ENCODE measurements at places on chromosomes 6 and 20.

DNA sequence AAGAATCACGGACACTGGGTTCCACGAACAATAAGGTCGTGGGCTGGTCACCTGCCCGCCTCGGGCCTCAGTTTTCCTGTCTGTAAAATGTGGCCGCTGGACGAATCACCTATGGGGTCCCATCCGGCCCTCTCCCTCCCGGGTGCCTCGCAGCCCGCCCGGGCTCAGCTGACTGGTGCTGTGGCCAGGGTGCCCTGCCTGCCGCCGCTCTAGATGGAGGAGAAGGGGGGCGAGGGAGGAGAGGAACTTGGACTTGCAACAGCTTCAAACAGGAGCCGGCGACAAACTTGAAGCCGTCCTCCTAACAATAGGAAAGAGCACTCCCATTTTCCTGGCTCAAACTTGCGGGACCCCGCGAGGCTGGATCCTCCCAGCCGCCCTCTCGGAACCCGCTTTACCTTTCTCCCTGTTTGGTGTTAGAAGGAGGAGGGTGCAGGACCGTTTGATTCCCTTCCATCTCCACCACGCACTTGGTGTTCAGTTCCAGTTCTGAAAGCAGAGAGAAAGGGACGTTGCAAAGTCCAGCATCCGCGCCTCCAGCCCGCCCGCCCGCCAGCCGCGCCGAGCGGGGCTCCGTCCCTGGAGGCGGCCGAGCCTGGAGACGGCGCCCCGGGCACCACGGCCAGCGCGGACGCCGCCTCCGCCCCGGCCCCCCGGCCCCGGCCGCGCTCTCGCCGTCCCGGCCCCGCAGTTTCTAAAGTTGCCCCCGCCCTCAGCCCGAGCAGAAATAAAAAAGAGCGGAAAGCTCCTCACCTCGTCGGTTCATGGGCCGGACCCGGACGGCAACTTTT, 584 bp downstream of the KIF13A start:
- no peak for DNase-seq

DNA sequence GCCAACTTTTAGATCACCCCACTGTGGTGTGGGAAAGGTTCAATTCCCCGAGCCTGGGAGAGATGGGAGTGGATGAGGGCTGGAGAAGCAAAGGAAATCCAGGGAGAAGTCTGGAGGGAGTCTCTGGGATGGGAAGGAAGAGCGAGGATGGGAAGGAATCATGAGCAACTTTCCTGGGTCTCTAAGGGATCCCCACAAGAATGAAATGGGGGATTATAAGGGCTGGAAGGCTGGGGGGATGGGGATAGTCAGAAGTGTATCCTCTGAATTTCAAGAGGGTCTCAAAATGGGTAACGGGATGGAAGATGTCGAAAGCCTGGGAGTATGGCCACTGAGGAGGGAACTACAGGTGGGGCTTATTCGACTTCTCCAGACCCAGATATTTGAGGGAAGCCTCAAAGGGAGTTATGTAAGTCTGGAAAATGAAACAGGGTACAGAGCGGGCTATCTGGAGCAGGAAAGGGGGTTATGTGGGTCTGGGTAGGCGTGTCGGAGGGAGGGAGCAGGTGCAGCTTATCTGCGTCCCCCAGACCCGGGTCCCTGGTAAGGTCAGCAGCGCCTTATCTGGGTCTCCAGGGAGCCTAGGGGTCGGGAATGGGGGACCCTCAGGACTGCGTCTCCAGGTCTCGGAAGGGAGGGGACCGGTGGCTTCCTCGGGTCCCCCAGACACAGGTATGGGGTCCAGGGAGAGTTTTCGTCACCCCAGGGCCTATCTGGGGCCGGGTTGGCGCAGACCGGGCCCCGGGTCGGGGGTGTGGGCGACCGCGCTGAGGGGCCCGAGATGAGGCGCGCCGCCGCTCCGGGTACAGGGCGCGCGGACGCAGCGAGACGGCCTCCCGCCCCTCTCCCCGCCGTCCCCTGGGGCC, 550 bp downstream of the PLAGL2 start:
- no peak for DNase-seq

- no peak for DNase-seq
Measured at GRCh38 chr6:21845439-21846140, 252.0 kb downstream of the SOX4 start.

DNA sequence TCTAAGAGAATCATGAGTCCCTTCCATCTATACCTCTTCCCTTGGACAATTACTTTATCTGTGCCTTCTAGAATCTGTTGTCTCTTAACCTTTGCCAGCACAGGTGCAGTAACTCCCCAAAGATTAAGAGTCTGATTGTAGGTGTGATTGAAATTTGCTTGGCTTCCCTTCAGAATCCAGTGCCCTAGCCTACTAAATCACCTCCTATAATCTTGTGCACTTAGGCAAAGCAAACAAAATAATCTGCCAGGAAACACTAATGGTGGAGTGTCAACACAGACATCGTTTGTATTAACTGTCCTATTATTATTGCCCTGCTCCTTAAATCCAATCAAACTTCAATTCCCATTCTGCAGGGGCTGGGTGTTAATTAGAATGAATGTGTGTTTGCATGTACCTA, 28.0 kb downstream of the ID4 start:
- DNase-seq, result no peak

DNA sequence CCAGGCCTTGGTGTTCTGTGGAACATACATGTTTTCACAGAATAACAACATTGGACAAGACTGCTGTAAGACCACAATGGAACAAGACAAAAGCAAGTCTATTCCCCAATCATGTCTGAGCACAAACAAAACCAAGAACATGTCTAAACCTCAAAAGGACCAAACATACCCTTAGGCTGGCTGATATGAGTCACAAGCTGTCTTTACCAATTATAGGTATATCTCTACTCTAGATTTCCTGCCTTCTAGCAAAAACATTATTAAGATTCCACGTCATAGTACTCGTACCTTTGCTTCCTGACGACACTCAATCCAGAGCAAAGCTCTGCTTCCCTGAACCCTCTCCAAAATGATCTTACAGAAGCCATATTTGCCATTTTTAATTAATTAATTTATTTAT, 15.4 kb upstream of the L3MBTL1 start:
- no peak for DNase-seq

GRCh38 chr6:156595476-156595875, 181.7 kb upstream of the ARID1B start:
- no peak for DNase-seq

DNA sequence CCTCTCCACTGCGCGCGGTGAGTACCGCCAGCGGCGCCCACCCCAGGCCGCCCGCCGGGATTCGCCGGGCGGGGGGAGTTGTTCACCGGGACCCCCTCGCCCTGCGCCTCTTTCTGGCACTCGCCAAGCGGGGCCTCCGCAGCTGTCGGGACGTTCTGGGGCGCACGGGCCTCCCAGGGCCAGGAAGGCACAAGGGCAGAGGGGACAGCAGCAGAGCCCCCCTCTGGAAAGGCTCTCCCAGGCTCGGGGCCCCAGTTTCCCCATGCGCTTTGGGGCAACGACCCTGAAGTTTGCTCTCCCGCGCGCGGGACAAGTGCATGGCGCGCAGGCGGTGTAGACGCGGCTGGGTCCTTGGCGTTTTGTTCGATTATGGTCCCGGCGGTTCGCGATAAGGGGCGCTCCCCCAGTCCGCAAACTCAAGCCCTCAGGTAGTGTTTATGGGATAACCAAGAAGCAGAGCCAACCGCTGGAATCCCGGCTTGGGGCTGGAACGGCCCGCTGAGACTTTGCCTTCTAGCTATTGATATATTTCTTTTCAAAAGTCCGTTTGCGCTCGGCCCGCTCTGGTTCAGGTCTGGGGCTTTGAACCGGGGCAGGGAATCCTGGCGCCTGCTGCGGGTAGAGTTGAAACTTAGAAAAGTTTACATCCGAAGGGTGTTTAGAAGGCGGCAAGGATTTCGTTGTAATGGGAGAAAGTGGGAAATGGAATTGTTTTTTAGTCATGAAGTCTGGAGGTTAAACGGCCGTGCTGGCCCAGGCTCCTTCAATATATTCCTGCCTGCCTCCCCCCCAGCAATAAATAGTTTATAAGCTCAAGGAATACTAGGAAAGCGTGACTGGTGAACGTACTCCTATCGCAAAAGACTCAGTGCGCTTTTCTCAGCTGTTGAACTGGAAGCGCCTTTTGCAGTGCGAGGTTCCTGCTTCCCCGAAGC, 595 bp downstream of the EYA2 start:
- no peak for DNase-seq

DNA sequence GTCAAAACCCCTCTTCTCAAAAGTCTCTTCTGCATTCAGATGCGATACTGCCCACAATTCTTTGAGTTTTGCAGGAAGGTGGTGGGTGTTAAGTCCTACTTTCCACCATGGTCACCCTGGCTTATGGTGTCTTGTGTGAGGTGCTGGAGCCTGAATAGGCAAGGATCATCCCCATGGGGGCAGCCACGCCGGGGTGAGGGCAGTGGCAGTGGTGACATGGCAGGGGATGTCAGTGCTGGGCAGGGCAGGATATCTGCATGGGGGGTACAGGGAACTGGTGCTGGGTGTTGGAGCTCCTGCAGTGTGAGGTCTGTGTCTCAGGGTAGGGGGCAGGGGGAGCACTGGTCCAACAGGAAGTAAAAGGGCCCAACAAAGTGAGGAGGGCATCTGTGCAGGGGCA, 2.3 kb downstream of the MAS1 start:
- no peak for DNase-seq

- DNase-seq, result no peak
Measured at GRCh38 chr20:38275815-38276550, 15.4 kb upstream of the KIAA1755 start.

- DNase-seq, result no peak
Measured at GRCh38 chr6:80725156-80725930, 618.9 kb downstream of the BCKDHB start.

DNA sequence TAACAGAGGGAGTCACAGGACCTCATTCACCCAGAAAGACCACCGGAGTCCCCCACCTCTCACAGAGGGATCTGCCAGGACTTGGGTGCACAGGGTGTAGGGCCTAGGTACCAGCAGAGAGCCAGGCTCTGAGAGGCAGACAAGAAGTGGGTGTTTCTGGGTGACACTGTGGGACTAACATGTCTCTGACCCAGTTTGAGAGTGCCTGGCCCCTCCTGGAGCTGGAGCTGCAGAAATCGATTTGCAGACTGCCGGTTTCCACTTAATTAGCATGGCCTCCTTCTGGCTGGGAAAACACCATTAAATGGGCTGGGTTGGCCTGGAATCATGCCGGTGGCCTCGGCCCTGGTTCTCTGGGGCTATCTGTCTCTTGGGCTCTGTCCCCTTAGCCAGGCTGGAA, 59.2 kb downstream of the PPP1R16B start:
- DNase-seq, result no peak

DNA sequence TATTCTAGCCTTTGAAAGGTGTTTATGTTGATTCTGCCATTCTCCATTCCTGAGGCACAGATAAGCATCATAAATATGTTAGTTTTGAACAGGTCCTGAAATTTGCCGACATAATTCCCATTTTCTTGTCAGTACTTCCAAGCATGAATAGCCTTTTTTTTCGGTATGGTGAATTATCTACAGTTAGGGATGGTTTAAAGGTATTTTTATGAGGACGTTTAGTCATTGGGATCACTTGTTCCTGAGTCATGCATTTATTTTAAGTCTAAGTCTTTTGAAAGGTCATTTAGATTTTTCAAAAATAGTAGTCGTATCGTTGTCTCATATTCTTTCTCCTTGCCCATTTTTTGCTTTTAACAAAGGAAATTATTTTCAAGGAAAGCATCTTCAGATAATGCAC, 98.7 kb downstream of the PHACTR3 start:
- no peak for DNase-seq

DNA sequence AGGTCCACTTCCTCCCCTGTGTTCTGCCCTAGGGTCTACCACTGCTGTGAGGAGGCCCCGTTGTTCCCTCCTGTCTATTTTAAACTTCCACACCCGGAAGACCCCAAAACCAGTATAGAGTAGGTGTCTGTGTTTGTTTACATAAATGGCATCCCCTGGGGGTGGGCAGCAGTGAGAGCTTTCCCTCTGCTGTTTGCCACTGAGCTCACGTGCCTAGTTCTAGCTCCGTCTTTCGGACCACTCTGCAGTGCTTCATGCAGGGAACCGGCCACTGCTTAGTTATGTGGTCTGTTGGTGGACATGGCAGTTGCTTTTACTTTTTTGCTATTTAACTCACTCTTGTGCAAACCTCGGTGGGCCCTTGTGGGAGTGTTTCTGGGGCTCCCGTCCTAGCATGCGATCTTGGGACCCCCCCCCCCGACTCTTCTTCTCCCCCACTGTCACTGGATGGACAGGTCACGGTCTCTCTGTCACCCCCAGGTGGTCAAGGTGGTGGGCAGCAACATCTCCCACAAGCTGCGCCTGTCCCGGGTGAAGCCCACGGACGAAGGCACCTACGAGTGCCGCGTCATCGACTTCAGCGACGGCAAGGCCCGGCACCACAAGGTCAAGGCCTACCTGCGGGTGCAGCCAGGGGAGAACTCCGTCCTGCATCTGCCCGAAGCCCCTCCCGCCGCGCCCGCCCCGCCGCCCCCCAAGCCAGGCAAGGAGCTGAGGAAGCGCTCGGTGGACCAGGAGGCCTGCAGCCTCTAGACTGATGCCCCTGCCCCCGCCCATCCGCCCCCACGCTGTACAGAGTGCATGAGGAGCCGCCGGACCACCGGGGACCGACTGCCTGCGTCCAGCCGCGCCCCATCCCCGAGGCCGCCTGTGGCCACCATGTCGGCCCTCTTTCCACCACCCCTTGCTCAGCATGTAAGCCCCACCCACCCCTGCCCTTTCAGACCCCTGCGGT, 40.9 kb downstream of the VSTM2L start:
- DNase-seq, result no peak

GRCh38 chr6:90156861-90157260, 139.8 kb downstream of the BACH2 start:
- DNase-seq, result no peak

- no peak for DNase-seq
Measured at GRCh38 chr6:124028117-124028516, 224.5 kb downstream of the NKAIN2 start.

DNA sequence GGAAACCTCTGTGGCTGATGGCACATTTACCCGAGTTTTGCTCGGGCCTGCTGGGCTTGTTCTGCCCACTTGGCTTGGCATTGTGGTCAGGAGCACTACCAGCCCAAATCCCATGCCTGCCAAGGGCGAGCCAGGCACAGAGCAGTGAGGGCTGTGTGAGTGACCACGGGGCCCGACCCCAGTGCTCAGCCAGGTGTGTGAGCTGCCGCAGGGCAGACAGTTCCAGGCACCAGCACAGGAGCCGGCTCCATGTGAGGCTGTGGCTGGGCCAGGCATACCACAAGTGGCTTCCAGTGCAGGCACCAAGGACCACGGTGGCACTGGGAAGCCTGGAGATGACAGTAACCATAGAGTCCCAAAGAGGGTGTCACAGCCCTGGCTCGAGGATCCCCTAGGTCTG, 1225.5 kb upstream of the GJE1 start:
- DNase-seq, result no peak

GRCh38 chr20:5996765-5997164, 46.3 kb downstream of the MCM8 start:
- no peak for DNase-seq

DNA sequence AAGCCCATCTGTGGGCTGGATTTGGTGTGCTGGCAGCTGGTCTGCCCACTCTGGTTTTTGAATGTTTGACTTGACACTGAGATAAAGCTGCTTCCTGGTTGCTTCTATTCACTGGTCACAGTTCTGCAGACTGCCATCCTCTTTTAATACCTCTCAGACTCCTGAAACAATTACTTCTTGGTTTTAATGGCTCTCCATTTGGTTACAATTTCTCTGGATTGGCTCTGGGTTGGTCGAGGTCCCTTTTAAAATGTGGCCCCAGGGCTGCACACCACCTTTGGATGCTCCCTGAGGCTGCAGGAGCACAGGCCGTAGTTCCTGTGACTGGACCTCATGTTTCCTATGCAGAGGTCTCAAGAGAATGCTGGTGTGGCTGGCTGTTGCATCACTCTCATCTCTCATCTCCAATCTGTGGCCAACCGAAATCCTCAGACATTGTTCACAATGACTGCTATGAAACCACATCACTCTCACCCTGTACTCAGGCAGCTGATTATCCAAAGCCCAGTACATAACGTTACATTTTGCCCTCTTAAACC, 98.5 kb downstream of the INSM1 start:
- no peak for DNase-seq
